Stimulated activated CD4-positive, alpha-beta T cell treated with anti-CD3 and anti-CD28 coated beads, Interleukin-2, amount 100 ng/mL, for 24 hours (primary cell): ENCODE measurements at places on chromosomes 4 and X.

DNA sequence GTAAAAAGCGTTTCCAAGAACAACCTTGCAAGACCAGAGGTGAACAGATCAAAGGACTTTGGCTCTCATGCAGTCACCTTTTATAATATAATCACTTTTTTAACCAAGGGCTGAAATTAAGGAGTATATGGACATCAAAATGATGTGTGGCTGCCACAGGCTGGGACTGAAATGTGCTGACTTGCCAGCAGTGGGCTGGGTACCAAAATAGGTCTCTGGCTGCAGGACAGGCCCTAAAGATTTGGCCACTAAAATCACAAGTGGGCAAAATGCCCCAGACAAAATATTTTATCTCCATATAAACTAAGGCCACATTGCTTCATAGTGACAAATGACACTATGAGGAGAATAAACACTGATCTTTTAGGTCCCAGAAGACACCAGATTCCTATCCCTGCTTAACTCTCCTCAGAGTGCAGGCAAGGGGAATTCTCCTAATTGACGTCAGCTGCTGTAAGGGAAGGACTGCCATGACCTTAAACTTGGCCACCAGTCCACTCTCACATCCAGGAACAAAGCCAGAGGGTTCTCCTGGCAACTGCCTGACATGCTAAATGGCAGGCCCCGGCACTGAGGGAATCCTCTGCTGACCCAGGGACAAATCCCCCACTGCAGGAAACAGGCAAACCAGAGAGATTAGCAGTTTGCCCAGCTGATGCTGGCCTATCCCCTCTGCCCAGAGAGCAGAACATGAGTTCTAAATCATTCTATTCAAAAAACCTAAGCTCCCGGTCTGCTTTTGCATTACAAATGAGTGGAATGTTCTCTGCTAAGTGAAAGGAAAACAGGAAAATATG lies 155.8 kb downstream of the PPP3CA start:
- DNase-seq = no peak

DNA sequence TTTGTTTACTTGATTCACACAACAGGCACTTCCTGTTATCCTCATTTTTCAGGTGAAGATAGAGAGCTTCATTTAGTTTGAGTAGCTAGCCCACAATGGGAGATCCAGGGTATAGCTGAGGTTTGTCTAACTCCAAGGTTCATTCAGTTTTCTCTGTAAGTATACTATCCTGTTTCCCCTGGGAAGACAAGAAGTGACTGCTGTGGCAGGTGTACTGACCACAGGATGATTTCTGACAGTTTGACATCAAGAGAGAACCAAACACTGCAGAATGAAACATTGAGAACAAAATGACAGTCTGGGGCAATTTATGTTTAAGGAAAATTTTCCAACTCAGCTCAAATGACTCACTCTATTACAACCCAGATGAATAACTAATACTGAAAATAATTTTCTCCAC lies 958.0 kb downstream of the STPG2 start:
- DNase-seq = no peak

DNA sequence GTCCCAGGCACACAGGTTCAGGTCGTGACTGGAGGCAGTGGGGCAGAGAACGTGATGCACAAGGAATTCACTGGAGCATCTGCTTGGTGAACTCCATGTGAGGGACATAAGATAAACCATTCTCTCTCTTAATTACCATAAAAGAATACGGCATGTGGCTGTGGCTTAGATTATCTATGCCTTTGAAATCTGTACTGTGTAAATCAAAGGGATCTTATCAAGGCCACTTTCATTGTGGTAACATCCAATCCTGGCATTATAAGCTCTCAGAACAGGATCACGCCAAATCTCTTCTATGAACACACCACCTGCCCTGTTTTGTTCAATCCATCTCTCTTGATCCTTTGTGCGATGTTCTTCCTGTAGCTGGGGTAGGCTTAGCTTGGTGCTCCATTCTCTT lies 192.3 kb downstream of the SPATA18 start:
- DNase-seq = no peak

DNA sequence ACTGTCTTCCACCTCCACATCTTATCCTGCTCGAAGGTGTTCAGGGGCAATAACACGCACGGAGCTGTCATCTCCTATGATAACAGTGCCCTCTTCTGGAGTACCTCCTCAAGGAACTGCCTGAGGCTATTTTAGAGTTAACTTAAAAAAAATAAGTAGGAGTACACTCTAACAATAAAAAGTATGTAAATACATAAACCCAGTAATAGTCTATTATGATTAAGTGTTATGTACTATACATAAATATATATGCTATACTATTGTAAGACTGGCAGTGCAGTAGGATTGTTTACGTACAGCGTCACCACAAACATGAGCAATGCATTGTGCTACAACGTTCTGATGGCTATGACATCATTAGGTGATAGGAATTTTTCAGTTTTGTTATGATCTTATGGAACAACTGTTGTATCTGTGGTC lies 34.5 kb upstream of the TLR2 start:
- DNase-seq = no peak

DNA sequence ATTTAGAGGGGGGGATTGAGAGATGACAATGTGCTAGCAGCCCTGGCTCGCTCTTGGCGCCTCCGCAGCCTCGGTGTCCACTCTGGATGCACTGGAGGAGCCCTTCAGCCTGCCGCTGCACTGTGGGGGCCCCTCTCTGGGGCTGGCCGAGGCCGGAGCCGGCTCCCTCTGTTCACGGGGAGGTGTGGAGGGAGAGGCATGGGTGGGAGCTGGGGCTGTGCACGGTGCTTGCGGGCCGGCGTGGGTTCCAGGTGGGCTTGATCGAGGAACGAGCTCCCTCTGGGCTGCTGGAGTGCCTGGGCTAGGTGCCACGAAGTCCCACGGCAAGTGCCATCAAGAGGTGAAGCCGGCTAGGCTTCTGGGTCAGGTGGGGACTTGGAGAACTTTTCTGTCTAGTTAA lies 6.9 kb downstream of the C4orf46 start:
- DNase-seq = no peak

GRCh38 chr4:61320154-61320553 lies 120.0 kb downstream of the ADGRL3 start:
- DNase-seq = no peak

GRCh38 chr4:137621056-137621455 lies 88.8 kb upstream of the PCDH18 start:
- no peak for DNase-seq

- no peak for DNase-seq
These were observed 917.8 kb downstream of the ADGRL3 start for GRCh38 chr4:62117886-62118285.

DNA sequence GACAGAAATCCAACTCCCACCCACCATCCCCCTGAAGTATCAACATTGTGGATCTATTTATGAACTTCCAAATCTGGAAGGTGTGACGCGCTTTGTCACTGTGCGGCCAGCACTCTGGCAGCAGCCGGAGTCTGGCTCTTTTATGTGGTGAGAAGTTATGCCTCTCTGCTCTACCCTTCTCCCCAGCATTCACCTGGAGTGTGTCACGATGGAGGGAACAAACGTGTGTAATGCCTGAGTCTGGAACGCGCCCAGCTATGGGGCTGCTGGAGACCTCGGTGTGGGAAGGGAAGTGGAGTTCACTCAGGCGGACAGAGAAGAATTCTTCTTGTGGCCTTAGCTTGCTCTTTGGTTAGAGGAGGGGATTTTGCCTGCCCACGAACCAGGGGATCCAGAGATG lies 222.1 kb upstream of the RPL34 start:
- no peak for DNase-seq

- DNase-seq = no peak
These were observed 16.2 kb upstream of the ART3 start for GRCh38 chr4:76058302-76058701.

GRCh38 chr4:42570221-42570620 lies 86.7 kb downstream of the ATP8A1 start:
- no peak for DNase-seq

DNA sequence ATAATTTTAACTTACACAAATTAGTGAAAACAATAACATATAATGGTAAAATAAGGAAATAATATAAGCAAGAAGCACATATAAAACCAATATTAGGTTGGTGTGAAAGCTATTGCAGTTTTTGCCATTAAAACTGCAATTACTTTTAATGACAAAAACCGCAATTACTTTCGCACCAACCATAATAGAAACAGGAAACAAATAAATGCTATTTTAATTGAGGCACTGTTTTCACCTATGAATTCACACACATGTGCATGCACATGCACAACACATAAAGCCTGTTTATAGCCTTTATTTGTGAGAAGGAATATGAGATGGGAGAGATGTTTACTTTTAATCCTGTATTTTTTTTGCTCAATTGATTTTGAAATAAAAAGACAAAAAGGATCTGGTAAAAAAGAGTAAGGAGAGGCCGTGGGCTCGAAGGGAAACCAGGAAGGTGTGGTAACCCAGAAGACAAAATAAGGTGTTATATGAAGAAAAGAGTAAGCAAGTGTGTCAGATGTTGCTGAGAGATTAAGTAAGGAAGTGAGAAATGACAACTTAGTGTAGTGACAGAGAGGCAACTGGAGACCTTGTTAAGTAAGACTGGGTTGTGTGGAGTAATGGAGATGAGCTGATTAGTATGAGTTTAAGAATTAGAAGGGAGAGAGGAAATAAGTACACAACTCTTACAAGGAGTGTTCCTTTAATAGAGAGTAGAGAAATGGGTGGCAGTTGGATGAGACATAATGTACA lies 69.0 kb downstream of the KLHL13 start:
- DNase-seq = no peak

GRCh38 chr4:104735174-104735573 lies 240.5 kb upstream of the CXXC4 start:
- DNase-seq = no peak

DNA sequence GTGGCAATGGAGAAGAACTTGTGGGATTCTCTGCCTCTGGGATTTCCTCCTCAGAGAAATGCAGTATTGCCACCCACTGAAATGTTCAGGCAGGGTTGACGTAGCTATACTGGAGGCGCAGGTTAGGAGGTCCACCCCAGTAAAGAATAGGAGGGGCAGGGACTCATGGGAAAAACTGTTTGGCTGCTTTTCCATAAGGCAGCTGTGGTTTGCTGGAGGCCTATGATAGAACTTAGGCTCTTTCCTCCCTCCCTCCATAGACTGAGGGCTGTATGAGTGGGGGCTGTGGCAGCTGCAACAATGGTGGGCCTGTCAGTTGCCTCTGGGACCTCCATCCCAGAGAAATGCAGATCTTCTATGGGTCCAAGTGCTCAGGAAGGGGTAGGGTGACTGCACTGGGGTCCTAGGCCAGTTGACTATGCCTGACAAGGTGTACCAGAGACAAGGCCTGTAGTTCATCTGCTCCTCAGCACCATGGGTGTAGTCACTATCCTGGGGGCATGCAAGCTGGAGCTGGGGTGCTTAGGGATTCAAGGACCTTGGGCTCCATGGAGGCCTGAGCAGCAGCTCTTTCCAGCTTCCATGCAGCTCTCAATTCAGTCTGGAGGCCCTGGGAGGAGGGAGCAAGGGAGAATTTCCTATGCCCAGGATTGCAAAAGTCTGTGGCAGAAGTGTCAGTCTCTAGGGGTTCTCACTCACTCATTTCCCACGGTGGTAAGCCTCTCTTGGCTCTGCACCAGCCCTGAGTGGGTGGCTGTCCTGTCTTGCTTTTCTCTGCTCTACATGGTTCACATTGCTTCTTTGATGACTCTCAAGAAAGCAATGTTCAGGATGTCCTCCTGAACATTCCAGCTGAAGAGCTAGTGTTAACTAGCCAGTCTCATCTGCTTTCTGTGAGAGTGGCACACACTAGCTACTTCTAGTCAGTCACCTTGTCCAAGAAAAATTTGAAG lies 353.0 kb downstream of the IDS start:
- DNase-seq = no peak

- no peak for DNase-seq
These were observed 25.3 kb upstream of the CLDN24 start for GRCh38 chr4:183347566-183347965.

GRCh38 chr4:111849746-111850284 lies 295.4 kb upstream of the FAM241A start:
- DNase-seq = no peak

DNA sequence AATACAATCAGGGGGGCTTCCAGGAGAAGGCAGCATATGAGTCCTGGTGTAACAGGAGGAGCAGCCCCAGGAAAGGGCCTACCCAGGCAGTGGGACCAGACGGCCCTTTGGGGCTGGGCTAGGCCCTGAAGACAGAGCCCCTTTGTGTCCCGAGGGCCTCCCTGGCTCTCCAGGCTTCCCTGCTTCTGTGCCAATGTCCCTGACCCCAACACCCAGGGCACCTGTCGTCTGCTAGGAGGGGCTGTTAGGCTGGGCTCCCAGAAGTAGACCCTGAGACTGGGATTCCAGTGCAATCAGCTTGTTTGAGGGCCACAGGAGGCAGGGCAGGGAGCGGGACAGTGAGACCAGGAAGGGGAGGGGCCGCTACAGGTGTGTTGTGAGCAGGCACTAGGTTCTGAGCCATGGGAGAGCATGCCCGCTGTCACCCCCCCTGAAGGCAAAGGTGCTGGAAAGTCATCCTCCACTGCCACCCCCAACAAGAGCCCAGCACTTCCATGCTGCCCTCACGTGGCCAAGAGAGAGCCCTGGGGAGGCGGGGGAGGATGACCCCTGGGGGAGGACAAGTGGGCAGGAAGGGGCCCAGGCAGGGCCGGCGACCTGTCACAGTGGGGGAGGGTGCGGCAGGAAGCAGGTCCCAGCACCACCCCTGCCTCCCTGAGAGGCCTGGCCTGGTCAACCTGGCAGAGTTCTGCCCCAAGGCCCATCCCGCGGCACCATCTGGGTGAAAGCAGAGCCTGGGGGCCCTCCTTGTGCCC lies 64.8 kb downstream of the ADRA2C start:
- no peak for DNase-seq

- DNase-seq = no peak
These were observed 49.2 kb upstream of the CAPN6 start for GRCh38 chrX:111319451-111319850.

DNA sequence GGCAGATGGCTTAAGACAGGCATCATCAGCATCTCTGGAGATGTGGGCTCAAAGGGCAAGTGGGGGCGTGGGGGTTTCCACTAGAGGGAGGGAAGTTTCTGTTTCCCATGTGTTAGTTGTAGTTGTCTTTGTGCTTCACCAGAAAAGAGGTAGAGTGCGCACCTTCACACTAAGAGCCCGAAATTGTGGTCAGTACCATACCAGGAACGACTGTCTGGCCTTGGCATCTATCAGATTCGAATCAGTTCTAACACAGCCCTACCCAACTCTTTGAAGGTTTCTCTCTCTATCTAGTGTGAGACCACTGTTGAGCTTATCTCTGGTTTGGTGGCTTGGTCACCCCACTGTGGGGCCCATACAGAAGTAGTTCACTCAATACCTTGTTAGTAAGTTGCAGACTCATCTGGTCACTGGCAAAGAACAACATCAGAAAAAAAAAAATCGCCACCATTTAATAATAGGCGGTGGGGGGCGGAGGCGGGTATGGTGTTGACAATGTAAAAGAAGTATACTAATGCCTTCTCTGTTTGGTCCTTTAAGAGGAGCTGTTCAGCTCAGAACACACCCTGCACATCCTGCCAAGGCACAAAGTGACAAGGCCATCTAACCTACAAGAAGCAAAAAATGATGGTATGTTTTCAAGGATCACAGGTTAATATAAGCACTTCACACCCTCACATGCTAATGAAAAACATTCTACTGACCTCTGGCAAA lies 71.1 kb downstream of the NYX start:
- DNase-seq = peak; percentile 45
